ENCODE measurements at places on chromosomes 2 and 18.
A peak's percentile ranks its signal among the peaks of the same experiment; 100 is the strongest.

GRCh38 chr2:79585701-79586433 lies 73.0 kb downstream of the CTNNA2 start:
- DNase-seq, result no peak

DNA sequence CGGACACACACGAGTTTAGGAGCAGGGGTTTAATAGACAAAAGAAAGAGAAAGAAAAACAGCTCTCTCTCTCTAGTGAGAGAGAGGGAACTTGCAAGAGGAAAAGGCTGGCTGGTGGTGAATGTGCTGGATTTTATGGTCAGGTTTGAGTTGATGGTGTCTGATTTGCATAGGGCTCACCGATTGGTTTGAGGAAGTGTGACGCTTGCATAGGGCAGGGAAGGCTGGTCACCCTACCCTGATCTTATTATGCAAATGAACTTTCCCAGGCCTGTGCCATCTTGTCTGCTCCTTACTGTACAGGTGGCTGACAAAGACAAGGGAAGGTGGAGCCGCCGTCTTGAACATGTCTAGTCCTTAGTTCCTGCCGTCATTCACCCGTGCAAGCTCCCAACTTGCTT lies 408.9 kb downstream of the RIT2 start:
- peak; percentile 64 for DNase-seq

GRCh38 chr2:240114233-240114632 lies 21.9 kb downstream of the COPS9 start:
- no peak for DNase-seq

GRCh38 chr2:17518212-17519154 lies at the start of gene RAD51AP2:
Gene RAD51AP2 (minus strand): TSS chr2:17518440. CDS start chr2:17518415, 25 bp downstream.
- DNase-seq, result peak; percentile 50

GRCh38 chr18:48050176-48050575 lies 119.7 kb upstream of the SMAD2 start:
- DNase-seq, result no peak

GRCh38 chr2:74597410-74597809 lies 42.9 kb downstream of the DOK1 start:
- DNase-seq, result no peak

- DNase-seq, result no peak
These were observed 297.4 kb downstream of the TGIF1 start for GRCh38 chr18:3747176-3747973.

DNA sequence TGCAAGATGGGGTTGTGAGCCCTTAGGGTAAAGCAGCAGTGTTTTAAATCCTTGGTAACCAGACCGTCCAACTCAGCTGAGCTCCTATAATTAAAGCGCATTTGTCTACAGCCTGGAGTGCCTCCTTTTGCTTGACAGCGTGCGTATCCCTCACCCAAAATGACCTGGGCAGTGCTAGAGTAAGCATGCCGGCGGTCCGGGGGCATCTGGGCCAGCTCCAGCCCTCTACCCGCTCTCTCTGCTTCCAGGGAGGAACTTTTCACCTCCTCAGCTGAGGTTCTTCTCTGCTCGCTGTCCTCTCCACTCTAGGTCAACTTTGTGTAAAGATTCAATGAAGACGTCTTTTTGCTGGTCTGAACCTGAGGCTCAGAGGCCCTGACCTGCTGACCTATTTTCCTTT lies 102.4 kb upstream of the TPO start:
- no peak for DNase-seq

DNA sequence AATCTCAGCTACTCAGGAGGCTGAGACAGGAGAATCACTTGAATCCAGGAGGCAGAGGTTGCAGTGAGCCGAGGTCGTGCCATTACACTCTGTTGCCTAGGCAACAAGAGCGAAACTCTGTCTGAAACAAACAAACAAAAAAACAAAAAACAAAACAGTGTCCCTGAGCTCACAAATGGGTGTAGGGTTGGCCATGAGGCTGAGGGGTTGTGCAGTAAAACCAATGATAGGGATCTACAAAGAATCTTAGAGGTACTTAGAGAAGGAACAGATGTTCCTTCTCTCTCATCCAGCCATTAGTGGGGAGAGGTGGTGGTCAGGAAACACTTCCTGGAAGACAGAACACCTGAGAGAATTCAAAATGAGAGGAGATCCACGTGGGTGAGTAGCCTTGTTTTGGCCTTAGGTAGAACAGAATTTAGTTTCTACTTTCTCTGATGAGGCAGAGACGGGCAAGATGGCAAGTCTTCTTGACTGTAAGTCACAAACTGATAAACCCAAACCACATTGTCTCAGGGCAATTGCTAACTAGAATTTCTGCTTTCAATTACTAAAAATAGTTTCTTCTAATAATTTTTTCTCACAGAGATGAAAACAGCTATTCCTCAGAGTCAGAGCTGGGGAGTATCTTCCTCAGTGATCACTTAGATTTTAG lies 61.5 kb upstream of the PPM1B start:
- DNase-seq, result no peak

DNA sequence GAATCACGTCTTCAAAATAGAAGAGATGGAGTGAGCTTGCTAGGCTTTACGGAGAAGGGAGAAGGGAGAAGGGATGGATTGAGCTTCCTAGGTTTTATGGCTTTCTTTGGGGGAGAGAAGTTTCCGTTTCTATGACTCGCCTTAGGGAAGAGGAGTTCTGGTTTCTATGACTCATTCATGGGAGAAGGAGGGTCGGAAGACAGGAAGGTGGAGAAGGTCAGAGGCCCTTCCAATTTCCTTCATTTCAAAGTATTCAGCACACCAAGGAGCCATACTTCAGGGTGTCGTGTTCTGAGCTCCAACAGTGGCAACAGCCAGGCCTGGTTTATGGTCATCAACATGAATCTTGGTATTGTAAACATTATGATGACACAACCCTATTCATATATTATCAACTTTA lies 284.7 kb upstream of the VWC2L start:
- no peak for DNase-seq

- no peak for DNase-seq
These were observed 235.1 kb downstream of the AGAP1 start for GRCh38 chr2:235728800-235729556.

DNA sequence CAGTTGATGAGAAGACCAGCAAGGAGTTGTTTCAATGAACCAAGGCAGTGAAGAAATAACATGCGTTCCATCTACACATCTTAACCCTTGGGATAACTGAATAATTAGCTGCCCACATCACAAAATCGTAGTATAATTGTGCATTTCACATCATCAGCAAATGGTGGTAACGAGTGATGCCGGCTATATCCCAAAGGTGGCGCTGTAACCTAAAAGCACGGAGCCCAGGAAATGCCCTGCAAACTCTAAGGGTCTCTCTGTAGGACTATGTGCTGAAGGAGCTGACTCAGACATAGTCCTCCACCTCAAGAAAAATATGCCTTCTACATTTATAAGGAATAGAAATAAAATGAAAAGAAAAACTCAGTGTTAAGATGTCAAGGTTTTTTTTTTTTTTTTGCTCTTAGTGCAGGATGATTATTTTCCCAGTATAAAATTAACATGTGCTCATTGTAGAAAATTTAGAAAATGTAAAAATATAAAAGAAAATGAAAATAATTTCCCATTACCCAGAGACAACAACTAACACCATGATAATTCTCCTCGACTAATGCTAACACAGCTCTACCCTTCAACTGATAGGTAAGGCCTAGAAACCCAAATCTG lies 23.1 kb upstream of the DSG3 start:
- DNase-seq, result no peak

DNA sequence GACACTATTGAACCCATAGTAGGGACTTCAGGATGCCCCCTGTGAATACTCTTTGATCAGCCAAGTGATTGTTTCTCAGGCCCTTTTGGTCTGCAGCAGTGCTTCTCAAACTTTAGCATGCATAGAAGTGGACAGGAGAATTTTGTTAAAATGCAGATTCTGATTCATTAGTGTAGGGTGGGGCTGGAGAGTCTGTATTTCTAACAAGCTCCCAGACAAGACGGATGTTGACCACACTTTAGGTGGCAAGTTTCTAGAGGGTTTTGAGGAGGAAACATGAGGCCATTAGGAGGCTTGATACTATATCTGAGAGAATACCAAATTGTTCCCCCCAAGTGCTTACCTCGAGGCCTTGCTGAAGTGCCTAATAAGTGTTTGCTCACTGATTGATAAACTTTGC lies 317.9 kb downstream of the CLIP4 start:
- no peak for DNase-seq

DNA sequence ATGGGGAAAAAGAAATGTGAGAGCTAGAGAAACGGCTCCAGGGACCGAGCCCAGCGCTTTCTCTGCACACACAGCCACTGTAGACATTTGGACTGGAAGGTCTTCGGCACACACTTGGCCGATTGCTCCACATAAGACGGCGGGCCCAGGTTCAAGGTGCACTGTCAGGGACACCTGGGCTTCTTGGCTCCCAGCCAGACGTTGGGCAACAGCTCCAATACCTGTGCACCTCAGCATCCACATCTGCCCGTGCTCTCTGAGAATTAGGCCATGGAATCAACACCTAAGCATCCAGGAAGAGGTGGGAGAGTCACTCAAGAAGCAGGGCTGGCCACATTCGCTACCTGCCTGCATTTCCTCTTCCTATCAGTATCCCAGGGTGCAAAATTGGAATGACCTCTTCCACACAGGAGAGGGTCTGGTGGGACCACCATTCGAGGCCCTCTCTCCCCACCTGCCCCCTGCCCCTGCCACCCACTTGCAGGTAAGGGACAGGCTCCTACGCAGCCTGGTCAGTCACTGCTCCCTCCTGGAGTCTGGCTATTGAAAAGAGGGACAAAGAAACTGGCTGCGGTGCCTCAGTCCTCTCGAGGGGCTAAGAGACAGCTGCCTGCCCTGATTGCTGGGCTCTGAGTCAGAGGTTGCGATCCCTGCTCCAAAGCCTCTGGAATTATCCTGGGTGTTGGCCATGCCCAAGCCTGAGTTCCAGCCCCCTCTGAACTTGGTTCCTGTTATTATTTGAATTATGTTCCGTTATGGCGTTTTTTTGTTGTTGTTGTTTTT lies 40.1 kb upstream of the TAF1B start:
- DNase-seq, result no peak

GRCh38 chr2:33791625-33792024 lies 192.5 kb upstream of the FAM98A start:
- no peak for DNase-seq

- peak; percentile 72 for DNase-seq
These were observed 4.3 kb downstream of the RAX start for GRCh38 chr18:59268721-59269562.

- no peak for DNase-seq
These were observed 785.0 kb downstream of the SUCLG1 start for GRCh38 chr2:83674050-83674449.

- DNase-seq, result no peak
These were observed 98.6 kb downstream of the KCNS3 start for GRCh38 chr2:17976871-17977746.

DNA sequence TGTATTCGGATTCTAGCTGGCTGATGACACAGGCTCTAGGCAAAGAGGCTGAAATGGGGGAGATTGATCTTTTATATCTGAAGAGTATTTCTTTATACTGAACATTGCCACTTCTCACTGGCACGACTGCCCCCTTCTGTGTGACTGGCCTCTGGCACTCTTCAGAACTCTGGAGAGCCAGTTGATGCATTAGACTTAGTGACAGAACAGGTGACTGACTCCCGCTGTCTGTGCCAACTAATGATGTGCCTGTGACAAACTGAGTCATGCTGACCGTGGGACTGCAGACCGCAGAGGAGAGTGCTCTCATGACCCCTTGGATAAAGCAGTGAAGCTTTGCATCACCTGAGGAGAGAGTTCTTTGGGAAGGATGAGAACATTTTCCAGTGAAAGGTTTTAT lies 14.4 kb downstream of the MGAT5 start:
- DNase-seq, result no peak

Data from NCI-H748 treated with DMSO at 0.1 percent for 48 hours (cell line).